K562 (cell line): ENCODE measurements at places on chromosomes 5 and 9. TPM values are rescaled to one million over a fixed set of nuclear protein-coding genes. Genes with fewer than 3 reads are reported as not detected.

DNA sequence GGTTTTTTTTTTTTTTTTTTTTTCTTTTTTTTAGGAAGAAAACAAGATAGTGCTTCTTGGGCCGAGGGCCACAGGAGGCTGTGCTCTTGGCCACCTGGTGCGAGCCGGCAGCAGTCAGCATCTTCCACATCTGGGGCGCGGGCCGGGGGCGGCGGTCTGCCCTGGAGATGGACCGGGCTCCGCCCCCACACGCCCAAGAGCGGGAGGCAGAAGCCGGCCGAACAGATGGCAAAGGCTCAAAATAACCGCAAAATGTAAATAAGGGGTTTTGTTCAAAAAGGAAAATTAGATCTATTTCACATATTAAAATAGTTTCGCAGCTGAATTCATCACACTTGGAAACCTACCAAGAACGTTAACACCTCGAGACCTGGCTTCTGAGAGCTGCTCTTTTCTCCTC lies 51.5 kb upstream of the UBAC1 start:
- DNase-seq = no peak

GRCh38 chr9:78756813-78757510 lies 460.0 kb downstream of the PSAT1 start:
- DNase-seq = no peak

DNA sequence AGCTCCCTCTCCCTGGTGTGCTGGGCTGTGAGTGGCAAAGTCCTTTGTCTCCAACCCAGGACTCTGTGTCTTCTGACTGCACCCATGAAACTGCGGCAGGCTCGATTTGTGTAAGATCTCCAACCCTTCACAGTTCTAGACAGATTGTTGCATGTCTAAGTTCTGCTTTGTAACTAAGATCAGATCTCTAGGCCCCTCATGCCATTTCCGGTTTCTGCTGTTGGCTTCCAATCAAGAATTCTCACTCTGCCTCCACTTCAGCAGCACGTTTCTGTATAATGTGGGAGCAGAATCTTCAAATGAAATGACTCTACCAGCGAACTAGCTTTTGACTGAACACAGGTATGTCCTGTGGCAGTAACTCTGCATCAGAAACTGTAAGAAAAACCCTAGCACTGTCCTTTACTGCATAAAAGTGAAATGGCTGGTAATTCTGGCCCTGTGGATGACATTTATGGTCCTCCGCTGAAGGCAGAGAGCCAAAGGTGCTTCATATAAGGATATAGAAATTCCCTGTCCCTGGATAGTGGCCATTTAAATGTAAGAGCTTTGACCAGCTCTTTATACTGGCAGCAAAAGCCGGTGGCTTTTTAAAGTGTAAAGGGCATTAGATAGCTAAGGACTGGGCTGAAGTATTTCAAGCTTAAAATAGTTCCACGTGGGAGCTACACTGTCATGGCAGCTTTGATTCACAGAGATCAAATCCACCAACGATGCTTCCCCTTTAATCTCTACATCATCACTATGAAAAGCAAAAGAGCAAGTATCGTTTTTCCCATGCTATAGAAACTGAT lies 319.0 kb upstream of the CDH6 start:
- no peak for DNase-seq

DNA sequence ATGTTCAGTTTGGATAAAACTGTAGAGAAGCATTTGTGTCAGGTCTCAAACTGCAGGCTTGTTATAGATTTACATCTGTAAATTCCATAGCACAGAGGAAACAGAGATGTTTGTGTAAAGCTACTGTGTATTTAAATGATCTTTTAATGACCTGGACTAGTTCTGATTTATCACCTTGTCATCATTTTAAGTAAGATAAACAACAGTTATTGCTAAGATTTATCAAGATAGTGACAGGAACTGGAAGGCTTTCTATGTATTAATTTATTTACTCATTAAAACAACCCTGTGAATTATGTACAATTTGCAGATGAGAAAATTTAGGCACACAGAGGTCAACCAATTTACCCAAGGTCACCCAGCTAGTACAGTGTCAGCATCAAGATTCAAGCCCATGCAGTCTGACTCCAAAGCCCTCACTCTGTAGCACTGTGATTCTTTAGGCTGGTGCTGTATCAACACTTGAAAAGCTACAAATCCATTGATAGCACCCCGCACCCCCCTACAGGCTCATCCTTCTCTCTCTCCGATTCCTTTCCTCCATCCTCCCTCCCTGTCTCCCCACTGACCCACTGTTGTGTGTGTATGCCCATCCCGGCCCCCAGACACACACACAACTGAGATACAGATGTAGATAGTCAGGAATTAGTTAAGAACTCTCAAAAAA lies 184.5 kb downstream of the FBN2 start:
- no peak for DNase-seq

- DNase-seq = no peak
Measured at GRCh38 chr9:33024126-33024965, 727 bp upstream of the DNAJA1 start.

DNA sequence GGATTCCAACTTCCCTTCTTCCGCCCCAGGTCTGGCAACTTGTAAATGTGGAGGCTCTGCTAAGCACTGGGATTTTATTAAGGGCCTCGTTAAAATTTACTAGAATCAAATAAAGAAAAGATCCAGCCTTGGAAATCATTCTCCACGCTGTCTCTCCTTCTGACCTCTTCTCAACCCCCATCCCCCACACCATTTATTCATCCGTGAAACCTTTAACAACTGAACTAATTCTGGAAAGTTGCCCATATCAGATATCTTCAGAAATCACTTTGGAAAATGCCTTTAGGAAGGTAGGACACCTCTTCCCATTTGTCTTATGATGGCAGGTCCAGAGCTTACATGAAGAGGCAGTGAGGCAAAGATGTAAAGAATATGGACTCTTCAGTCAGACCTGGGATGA lies 288.5 kb downstream of the SLIT3 start:
- DNase-seq = no peak

GRCh38 chr9:27377147-27377807 lies 80.3 kb upstream of the EQTN start:
- peak; percentile 19 for DNase-seq

DNA sequence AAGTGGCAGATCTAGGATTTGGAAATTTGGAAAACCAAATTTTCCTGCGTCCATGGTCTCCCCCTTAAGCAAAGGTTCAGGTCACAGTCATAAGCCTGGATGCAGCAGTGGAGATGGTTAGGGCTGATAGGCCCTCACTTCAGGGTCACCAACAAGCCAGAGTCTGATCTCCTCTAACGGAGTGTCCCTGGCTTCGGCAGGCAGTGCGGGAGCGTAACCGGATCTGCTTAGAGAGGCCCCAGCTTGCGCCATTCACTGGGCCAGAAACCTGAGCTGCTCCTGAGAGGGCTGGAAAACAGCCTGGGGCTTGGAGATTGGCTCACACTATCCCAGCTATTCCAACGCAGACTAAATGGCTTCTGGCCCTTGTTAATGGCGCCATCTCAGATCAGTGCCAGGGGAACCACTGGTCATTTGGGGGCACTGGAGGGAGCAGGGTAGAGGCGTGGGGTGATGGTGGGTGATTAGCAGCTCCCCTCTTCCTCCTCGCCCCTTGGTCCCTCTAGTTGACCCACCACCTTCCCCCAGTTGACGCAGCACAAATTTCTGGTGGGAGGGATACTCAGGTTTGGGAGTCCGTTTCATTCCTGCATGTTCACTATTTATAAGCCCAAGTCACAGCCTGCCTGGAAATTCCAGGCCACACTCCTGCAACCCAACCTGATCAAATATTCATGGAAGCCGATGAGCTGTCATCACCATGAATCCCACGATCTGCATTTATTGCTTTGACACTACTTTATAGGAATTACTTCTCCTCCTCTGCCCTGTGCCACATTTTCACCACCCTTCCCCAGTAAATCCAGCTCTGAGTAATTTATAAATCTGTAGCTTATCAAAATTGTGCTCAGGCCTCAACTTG lies 134.6 kb upstream of the CPEB4 start:
- DNase-seq = peak; percentile 31

Gene KLHL3
- 0.31 and 0.38 TPM in 2 replicates for total RNA-seq

GRCh38 chr5:13660072-13660471 lies 284.4 kb downstream of the DNAH5 start:
- no peak for DNase-seq

GRCh38 chr9:136374183-136374575 lies 710 bp upstream of the CARD9 start:
- no peak for DNase-seq

Gene SEMA5A
- 0.02 and 0.07 TPM in 2 replicates for total RNA-seq

DNA sequence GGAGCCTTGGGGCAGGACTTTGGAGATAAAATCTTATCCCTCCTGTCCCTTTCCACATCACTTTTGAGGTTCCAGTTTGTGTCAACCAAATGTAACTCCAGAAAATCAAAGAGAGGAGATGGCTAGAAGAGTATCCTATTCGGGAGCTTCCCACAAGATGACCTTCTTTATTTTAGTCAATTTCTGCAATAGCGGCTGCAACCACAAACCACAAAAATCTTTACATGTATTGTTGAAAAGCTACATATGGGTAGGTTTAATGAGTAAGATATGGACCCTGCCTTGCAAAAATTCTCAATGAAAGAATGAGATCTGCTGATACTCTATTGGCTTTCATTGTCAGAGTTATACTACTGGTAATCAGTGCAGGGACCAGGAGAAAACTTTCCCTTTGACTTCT lies 92.2 kb upstream of the MAMDC2 start:
- DNase-seq = no peak

Gene CTXN3
- total RNA-seq = not detected in 2 replicates
